ENCODE measurements at places on chromosomes 3 and 15. TPM values are rescaled to one million over a fixed set of nuclear protein-coding genes. Genes with fewer than 3 reads are reported as not detected.

DNA sequence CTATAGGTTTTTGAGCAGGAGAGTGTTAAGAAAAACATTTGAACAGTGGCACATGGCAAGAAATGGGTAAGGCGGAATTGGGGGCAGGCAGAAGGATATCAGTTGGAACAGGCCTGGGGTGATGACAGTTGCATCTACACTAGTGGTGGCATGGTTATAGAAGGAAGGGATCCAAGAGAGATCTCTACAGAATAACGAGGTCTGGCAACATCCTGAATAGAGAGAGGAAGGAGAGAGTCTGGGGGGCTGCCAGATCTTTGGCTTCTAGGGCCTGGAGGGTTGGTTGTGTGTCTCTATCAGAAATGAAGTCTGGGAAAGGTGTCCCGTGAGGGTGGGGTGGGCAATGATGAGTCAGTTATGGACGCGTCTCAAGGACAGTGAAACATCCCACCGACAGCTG, 26.3 kb downstream of the FSTL1 start:
- no peak overlapping the region for H3K4me3 ChIP-seq
- peaks cover 22% of the 10 kb centered on the region for H3K36me3 ChIP-seq
- peaks cover 56% of the 10 kb centered on the region for H3K4me1 ChIP-seq
- DNase-seq, result no peak
- H3K27ac ChIP-seq, result no peak overlapping the region
- no peaks in the 10 kb centered on the region for H3K27me3 ChIP-seq

GRCh38 chr15:32974691-32975090, 219.8 kb downstream of the FMN1 start:
- H3K4me3 ChIP-seq, result no peak overlapping the region
- no peak for DNase-seq
- H3K27ac ChIP-seq, result no peak overlapping the region
- no peaks in the 10 kb centered on the region for H3K36me3 ChIP-seq
- H3K4me1 ChIP-seq, result no peaks in the 10 kb centered on the region
- peaks cover 4% of the 10 kb centered on the region for H3K27me3 ChIP-seq

The FSIP1 gene
- total RNA-seq, result 1.4 TPM

GRCh38 chr3:113258361-113258760, 47.0 kb downstream of the BOC start:
- no peak overlapping the region for H3K4me3 ChIP-seq
- DNase-seq, result no peak
- no peaks in the 10 kb centered on the region for H3K27me3 ChIP-seq
- peaks cover 43% of the 10 kb centered on the region for H3K4me1 ChIP-seq
- H3K27ac ChIP-seq, result no peak overlapping the region
- no peaks in the 10 kb centered on the region for H3K36me3 ChIP-seq

The CRABP1 gene
- 1.1 TPM for total RNA-seq

The WNT7A gene
- 4.8 TPM for total RNA-seq

DNA sequence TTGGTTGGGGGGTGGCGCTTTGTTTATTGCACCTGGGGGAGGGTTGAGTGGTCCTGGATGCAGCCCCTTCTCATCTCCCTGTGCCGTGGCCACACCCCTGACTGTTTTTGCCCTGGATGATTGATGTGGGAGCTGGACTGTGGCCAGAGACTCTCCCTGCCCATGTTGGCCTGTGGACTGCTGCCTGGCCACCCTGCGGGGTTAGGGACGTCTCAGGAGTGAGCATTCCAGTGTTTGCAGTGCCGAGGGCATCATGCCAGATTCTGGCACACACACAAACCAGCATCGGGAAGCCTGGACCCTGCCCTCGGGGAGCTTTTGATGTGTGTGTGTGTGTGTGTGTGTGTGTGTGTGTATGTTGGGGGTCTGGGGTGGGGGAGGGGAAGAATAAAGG, 15.8 kb downstream of the APBA2 start:
- H3K4me3 ChIP-seq, result no peak overlapping the region
- H3K27ac ChIP-seq, result no peak overlapping the region
- no peaks in the 10 kb centered on the region for H3K27me3 ChIP-seq
- no peaks in the 10 kb centered on the region for H3K4me1 ChIP-seq
- no peak for DNase-seq

The PLCB2 gene
- 76.7 TPM for total RNA-seq

- no peaks in the 10 kb centered on the region for H3K27me3 ChIP-seq
- no peaks in the 10 kb centered on the region for H3K4me1 ChIP-seq
- no peaks in the 10 kb centered on the region for H3K36me3 ChIP-seq
- no peak overlapping the region for H3K4me3 ChIP-seq
These were observed 287.5 kb downstream of the MAGI1 start for GRCh38 chr3:65751123-65751700.

The TASOR gene
- 124 TPM for total RNA-seq

DNA sequence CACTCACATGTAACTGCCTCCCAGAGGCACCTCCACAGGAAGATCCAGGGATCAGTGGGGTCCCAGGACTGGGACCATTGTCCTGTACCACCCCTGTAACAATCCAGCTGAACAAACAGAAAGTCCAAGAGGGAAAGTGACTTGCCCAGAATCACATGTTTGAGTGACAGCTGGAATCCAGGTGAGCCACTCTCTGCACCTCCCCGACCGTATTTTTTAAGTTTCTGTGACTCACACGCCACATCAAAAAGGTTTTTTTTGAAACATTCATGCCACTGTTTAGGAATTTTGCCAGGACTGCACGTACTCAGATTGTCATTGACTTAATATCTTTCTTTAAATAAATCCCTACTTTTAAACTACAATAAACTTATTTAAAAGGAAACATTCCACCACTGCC, 9.8 kb upstream of the SLC6A1 start:
- H3K4me3 ChIP-seq, result no peak overlapping the region
- peaks cover 9% of the 10 kb centered on the region for H3K27me3 ChIP-seq
- H3K36me3 ChIP-seq, result no peaks in the 10 kb centered on the region
- no peak for DNase-seq

The HYAL2 gene
- 94.3 TPM for total RNA-seq

DNA sequence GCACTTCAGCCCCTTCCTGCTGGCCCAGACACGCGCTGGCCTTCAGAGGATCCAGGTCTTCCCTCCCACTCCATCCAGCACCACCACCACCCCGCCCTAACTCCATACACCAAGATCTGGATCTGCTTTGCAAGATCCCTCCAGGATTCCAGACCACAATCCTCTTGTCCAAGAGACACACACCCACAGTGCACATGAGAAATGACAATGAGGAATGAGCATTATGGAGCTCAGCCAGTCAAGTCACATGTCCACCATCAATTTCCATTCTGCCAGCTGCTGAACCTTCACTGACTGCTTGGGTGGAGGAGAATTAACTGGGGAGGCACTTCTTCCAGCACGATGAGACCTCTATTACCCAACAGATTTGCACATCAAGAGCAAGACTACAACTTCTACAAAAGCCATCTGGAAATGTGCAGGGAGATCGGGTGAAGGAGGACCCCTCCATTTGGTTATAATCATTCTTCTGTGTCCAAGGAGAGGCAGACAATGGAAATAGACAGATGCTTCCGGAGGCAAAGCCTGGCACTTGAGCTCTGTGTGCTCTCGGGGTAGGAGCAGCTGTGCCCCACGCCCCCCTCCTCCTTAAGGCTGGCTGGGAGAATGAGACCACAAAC, 12.3 kb upstream of the SPATA12 start:
- no peak overlapping the region for H3K27ac ChIP-seq
- no peaks in the 10 kb centered on the region for H3K27me3 ChIP-seq
- no peak overlapping the region for H3K4me3 ChIP-seq
- DNase-seq, result peak; percentile 65
- H3K36me3 ChIP-seq, result no peaks in the 10 kb centered on the region

- no peak overlapping the region for H3K4me3 ChIP-seq
- H3K27me3 ChIP-seq, result no peaks in the 10 kb centered on the region
- peaks cover 4% of the 10 kb centered on the region for H3K4me1 ChIP-seq
These were observed 25.0 kb downstream of the SRGAP3 start for GRCh38 chr3:9224490-9224889.

The IMPG2 gene
- total RNA-seq, result 0.54 TPM

The HHLA2 gene
- 20.2 TPM for total RNA-seq

GRCh38 chr15:81642451-81642990, 268.5 kb upstream of the TMC3 start:
- H3K27ac ChIP-seq, result no peak overlapping the region
- DNase-seq, result peak; percentile 91
- H3K4me3 ChIP-seq, result no peak overlapping the region
- H3K36me3 ChIP-seq, result no peaks in the 10 kb centered on the region
- H3K27me3 ChIP-seq, result no peaks in the 10 kb centered on the region

DNA sequence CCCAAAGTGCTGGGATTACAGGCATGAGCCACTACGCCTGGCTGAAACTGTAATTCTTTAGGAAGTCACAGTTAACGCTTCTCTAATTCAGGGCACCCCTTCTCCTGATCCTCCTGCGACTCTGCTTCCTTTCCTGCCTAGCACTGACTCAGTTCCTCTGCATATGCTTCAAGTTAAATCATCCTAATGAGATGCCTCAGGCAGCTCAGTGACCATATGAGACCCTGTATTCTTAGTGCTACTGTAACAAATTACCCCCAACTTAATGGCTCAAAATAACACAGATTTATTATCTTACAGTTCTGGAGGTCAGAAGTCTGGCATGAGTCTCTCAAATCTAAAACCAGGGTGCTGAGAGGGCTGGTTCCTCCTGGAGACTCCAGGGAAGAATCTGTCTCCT, 271.8 kb upstream of the LYSMD4 start:
- no peak for DNase-seq
- no peaks in the 10 kb centered on the region for H3K36me3 ChIP-seq
- no peaks in the 10 kb centered on the region for H3K27me3 ChIP-seq
- no peak overlapping the region for H3K4me3 ChIP-seq
- no peaks in the 10 kb centered on the region for H3K4me1 ChIP-seq
- no peak overlapping the region for H3K27ac ChIP-seq

- H3K27ac ChIP-seq, result no peak overlapping the region
- no peak for DNase-seq
- H3K36me3 ChIP-seq, result peaks cover 15% of the 10 kb centered on the region
- no peaks in the 10 kb centered on the region for H3K4me1 ChIP-seq
These were observed 283.8 kb downstream of the BBX start for GRCh38 chr3:107806536-107806935.

The DAZL gene
- not detected for total RNA-seq

The TAMM41 gene
- 20.6 TPM for total RNA-seq

- DNase-seq, result no peak
- H3K27ac ChIP-seq, result no peak overlapping the region
- H3K27me3 ChIP-seq, result no peaks in the 10 kb centered on the region
These were observed 42.8 kb upstream of the SECISBP2L start for GRCh38 chr15:49088996-49089395.

DNA sequence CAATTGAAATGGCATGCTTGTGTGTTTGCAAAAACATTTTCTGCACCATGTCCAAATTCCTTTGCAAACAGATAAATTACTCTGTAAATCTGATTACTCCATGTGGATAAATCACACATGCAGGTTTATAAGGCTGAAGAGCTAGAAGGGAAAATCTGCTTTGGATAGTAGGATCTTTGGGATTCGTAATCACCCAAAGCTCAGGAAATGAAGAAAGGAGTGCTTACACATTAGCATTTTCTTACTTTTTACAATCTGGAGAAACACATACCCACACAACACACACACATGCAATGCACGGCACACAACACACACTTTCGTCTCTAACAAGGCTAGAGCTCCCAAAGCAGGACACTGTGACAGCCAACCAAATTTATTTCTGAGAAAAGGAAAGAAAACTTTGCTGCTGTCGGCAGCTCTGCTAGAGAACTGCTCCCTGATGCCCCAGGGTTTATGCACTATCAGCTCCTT, 2.1 kb downstream of the LSAMP start:
- H3K4me1 ChIP-seq, result peaks cover 4% of the 10 kb centered on the region
- no peaks in the 10 kb centered on the region for H3K36me3 ChIP-seq
- DNase-seq, result peak; percentile 59
- no peak overlapping the region for H3K4me3 ChIP-seq
- no peak overlapping the region for H3K27ac ChIP-seq

- no peak overlapping the region for H3K27ac ChIP-seq
- DNase-seq, result no peak
- no peaks in the 10 kb centered on the region for H3K27me3 ChIP-seq
- no peaks in the 10 kb centered on the region for H3K36me3 ChIP-seq
- H3K4me1 ChIP-seq, result no peaks in the 10 kb centered on the region
These were observed 6.6 kb upstream of the SCAP start for GRCh38 chr3:47482366-47482765.

The SPATA12 gene
- total RNA-seq, result not detected

- DNase-seq, result no peak
- no peak overlapping the region for H3K27ac ChIP-seq
- no peak overlapping the region for H3K4me3 ChIP-seq
- no peaks in the 10 kb centered on the region for H3K4me1 ChIP-seq
- no peaks in the 10 kb centered on the region for H3K27me3 ChIP-seq
These were observed 291.0 kb upstream of the CNTN3 start for GRCh38 chr3:74905478-74905877.

- H3K27me3 ChIP-seq, result no peaks in the 10 kb centered on the region
- H3K36me3 ChIP-seq, result no peaks in the 10 kb centered on the region
- H3K27ac ChIP-seq, result no peak overlapping the region
These were observed 45.4 kb upstream of the THBS1 start for GRCh38 chr15:39535466-39535865.

The ZDHHC3 gene
- 96.2 TPM for total RNA-seq

DNA sequence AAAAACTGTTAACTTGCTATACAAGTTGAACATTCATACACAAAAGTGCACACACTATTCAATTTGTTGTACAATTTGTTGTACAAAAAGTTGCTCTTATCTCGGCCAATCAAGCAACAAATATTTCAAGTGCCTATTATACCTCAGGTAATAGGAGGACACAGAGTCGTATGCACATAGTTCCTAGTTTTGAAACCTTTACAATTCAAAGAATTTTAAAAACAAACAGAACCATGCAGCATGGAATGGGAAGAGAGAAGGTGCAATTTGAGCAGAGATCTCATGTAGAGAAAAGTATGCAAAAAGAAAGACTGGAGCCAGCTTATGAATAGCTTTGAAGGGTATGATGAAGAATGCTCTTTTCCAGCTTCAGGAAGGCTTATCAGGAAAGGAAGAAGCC, 46.5 kb upstream of the ARPP19 start:
- H3K27ac ChIP-seq, result no peak overlapping the region
- peaks cover 4% of the 10 kb centered on the region for H3K4me1 ChIP-seq
- DNase-seq, result no peak
- H3K27me3 ChIP-seq, result no peaks in the 10 kb centered on the region
- H3K4me3 ChIP-seq, result no peak overlapping the region

- no peaks in the 10 kb centered on the region for H3K4me1 ChIP-seq
- no peaks in the 10 kb centered on the region for H3K27me3 ChIP-seq
- no peak overlapping the region for H3K4me3 ChIP-seq
- no peak overlapping the region for H3K27ac ChIP-seq
These were observed 16.4 kb downstream of the SRPRB start for GRCh38 chr3:133821767-133822638.

DNA sequence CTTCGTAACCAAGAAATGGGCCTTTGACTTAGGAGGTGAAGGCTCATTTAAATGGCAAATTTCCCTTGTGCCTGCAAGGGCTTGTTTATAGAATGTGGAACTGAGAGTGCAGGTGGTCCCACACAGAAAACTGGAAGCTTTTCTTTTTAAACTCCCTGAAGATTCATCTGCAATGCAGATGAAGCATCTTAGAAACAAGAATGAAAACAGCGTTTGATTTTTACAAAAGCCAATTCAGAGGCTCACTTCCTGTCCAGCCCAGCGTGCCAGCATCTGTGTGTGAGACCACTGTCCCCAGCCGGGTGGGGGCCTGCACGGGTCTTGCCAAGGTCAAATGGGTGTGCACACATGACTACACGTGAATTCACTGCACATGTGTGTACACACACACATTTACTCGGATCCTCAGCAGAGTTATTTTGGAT, 94.7 kb downstream of the LINGO1 start:
- no peaks in the 10 kb centered on the region for H3K27me3 ChIP-seq
- no peak for DNase-seq
- no peak overlapping the region for H3K27ac ChIP-seq
- peaks cover 42% of the 10 kb centered on the region for H3K4me1 ChIP-seq

GRCh38 chr15:47003568-47003967, 713.7 kb upstream of the SEMA6D start:
- H3K27ac ChIP-seq, result no peak overlapping the region
- no peak for DNase-seq
- no peaks in the 10 kb centered on the region for H3K36me3 ChIP-seq
- no peaks in the 10 kb centered on the region for H3K27me3 ChIP-seq
- H3K4me1 ChIP-seq, result no peaks in the 10 kb centered on the region

Measured in lung (tissue), 17 donors.